ENCODE measurements at places on chromosomes 1 and 21. TPM values are rescaled to one million over a fixed set of nuclear protein-coding genes. Genes with fewer than 3 reads are reported as not detected.
A peak's percentile ranks its signal among the peaks of the same experiment; 100 is the strongest.

- no peak for DNase-seq
Observed at GRCh38 chr1:96475903-96476302, 245.7 kb upstream of the PTBP2 start.

The AADACL3 gene
- total RNA-seq, result not detected

DNA sequence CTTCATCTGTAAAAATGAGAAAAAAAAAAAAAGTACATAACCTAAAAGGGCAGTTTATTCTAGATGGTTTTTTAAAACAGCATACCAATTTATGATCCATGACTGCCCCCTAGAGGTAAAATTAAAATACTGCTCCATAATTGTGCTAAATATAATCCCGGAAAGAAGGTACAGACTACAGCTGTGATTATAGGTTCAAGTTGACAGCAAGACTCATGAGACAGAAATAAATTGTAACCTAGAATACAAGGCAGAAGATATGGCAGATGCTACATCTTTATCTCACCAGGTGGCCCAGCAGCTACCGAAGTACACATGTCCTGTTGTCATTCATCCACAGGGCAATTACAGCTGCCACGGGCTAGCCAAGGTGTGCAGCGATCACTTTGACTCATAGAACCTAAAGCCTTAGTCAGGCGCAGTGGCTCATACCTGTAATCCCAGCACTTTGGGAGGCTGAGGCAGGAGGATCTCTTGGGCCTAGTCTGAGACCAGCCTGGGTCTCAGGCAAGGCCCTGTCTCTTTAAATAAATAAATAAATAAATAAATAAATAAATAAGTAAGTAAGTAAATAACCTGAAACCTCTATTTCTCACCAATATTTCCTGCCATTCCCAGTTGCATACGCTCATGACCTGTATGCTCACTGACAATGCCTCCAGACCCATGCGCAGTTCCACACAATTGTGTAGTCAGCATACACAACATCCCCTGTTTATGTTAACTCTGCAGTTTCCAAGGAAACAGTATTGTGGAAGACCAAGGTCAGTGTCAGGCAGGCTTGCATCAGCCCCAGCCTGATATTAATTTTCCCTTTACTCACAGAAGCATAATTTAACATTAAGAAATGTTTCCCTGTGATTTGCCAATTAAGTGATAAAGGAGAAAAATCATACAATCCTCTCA, 18.3 kb upstream of the PPIE start:
- DNase-seq, result no peak

- no peak for DNase-seq
Observed at GRCh38 chr1:14704846-14705245, 106.4 kb downstream of the KAZN start.

The KCNN3 gene
- total RNA-seq, result 4.4 TPM

DNA sequence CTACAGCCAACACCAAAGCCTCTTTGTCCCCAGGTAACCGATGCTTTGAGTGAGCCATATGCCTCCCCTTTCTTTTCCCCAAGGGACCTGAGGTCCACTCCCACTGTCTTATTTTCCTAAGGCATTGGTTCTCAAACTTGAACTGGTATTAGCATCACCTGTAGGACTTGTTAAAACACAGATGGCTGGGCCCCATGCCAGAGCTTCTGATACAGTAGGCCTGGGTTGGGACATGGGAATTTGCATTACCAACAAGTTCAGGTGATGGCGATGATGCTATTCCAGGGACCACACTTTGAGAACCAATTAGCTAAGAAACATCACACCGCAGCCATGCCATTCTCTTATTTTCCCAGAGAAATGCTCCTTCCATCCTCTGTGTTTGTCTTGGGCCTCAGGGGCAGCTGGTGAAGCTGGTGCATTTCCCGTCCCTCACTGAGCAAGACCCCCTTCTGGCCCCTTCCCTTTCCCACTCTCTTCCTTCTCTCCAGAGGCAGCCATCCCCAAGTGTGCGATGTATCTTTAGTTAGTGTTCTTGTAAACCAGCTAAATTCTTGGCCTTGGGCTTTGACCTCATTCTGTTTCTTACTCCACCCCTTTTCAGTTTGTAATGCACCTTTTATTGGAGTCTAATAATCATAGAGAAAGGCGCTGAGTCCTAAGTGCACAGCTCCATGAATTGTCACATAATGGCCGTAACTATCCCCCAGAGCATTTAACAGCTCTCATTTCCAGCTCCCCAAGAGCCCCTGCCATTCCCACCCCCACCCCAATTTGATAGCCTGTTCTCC, 14.2 kb upstream of the TTC22 start:
- no peak for DNase-seq

GRCh38 chr1:92411511-92411910, 75.2 kb downstream of the GFI1 start:
- DNase-seq, result no peak

- no peak for DNase-seq
Observed at GRCh38 chr1:150406483-150406882, 42.5 kb downstream of the RPRD2 start.

DNA sequence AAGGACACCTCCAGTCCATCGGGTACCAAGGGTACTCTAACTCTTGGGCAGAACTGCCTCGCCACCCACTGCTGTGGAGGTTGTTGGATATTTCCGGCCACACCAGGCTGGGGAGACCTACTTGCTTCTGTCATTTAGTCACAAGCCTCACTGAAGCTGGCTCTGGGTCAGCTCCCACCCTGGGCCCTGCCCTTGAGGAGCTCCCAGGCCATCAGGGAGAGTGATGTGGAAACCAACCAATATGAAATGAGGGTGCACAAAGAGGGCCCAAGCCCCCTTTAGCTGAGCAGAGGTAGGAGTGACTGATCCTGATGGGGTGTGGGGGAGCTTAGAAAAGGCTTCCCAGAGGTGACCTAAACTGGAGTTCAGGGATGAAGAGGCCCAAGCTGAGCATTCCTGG, 19.6 kb downstream of the PARS2 start:
- DNase-seq, result no peak

The SHISAL2A gene
- 1.6 TPM for total RNA-seq

DNA sequence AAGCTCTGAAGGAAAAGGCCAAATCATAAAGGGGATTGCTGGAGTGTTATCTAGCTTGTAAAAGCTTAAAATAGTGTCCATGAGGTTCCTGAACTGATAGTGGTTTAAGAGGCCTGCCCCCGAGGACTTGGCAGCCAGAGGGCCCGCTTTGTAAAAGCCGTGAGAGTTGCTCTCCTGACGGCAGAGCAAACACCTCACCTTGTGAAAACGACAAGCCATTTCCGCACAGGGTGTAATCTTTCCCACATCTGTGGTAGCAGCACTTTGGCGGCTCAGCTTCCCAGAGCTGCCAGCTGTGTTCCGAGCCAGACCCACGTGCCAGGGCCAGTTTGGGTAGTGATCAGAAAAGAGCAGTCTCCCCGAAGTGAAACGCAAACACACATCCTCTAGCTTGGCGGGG, 37.0 kb downstream of the SERBP1 start:
- DNase-seq, result no peak

The DPT gene
- total RNA-seq, result 18.6 TPM

- DNase-seq, result no peak
Observed at GRCh38 chr21:16079830-16080229, 350.0 kb downstream of the USP25 start.

DNA sequence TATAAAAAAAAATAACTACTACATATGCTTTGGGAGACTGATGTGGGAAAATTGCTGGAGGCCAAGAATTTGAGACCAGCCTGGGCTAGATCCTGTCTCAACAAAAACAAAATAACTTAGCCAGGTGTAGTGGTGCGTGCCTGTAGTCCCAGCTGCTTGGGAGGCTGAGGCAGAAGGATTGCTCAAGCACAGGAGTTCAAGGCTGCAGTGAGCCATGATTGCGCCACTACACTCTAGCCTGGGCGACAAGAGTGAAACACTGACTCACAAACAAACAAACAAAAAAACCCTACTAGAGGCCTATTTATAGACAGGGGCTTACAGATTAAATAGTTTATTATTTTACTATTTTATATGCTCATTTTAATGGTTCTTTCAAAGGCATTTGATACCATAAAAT, 80.0 kb downstream of the LHX4 start:
- DNase-seq, result no peak

The DISP1 gene
- total RNA-seq, result 31.1 TPM

DNA sequence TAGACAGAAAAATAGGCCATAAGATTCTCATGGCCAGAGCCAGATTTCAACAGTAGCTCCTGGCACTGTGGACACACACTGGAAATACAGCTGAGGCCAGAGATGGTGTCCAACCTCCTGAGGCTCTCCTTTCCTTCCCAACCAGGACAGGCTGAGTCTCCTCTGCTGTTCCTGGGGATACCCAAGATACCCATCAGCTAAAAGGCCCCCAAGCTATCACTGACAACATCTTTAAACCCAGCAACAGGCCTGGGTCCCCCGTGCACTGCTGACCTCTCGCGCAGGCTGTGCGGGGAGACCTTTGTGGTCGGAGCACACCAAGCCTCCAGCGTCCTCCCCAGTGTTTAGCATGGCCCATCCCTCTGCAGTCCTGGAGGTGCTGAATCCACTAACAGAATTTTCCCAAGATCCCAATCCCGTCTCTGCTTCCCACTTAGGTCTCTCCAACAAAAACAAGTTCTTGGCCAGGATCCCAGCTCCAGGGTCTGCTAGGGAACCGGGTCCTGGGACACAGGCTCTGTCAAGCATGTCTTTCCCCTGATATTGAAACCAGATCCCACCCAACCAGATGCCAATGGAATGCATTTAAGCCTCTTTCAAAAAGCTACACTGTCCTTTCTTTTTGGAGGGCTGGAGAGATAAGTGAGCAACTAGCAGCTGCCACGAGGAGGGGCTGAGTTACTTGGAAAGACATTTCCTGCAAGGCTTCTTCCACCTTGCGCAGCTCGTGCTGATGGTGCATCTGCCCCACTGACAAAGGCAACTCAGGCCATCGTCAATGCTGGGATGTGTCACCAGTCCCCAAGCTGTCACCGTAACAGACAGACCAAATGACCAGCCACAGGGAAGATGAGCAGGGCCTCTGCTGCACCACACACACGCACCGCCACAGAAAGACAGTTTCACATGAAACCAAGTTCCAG, 73.2 kb downstream of the BCAR3 start:
- no peak for DNase-seq

GRCh38 chr1:67482733-67483482, 52.7 kb upstream of the SERBP1 start:
- peak; percentile 48 for DNase-seq

DNA sequence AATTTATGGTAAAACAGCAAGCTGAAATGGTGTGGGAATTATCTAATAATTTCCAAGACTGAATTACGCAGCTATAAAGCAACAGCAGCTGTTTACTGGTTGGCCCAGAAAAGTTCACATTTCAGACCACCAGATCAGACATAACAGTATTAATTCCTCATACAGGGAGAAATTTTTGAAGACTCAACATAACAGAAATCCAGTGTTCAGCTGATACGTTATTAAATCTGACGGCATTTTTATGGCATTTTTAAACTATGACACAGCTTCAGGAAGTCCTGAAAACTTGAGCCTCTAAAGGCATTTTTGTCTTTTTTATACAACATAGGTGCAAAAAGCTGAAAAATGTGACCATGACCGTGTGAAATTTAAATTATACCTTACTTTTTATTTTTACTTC, 91.2 kb downstream of the APP start:
- no peak for DNase-seq
